ENCODE measurements at places on chromosomes 12 and 14.

- DNase-seq: no peak
Observed at GRCh38 chr12:78835493-78835892, 29.1 kb upstream of the SYT1 start.

GRCh38 chr14:56585461-56586084 lies 6.0 kb downstream of the TMEM260 start:
- DNase-seq: peak; percentile 48

DNA sequence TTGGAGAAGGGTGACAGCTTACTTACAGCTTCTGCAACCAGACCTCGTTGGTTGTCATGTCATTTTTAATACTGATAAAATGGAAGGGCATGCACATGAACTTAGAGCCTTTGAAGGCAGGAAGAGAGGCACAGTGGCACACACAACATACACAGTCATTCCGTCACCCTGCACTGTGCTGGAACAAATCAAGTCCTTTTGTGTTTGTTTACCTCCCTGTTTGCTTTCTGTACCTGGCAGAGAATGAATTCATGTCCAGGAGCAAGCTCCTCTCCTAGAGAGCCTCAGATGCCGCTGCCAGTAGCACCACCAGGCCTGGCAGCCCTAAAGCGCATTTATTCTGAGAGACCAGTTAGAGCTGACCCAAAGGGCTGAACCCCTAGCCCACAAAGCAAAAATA lies 460.3 kb downstream of the EGLN3 start:
- no peak for DNase-seq

DNA sequence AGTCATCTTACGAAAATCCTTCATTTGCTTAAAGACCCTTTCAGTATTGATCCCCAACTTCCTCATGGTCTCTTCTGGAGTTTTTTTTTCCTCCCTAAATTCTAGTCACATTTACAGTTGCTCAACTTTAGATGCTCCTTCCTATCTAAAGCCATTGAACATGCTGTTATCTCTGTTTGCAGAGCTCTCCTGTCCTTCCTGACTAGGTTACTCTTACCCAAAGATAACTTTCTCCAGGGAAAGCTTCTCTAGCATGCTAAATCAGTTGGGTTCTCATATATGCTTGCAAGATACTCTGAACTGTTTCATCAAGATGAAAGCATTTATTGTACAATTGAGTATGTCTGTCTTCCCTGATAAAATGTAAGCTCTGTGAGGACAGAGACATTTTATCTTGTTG lies 1.8 kb upstream of the RAB21 start:
- no peak for DNase-seq

DNA sequence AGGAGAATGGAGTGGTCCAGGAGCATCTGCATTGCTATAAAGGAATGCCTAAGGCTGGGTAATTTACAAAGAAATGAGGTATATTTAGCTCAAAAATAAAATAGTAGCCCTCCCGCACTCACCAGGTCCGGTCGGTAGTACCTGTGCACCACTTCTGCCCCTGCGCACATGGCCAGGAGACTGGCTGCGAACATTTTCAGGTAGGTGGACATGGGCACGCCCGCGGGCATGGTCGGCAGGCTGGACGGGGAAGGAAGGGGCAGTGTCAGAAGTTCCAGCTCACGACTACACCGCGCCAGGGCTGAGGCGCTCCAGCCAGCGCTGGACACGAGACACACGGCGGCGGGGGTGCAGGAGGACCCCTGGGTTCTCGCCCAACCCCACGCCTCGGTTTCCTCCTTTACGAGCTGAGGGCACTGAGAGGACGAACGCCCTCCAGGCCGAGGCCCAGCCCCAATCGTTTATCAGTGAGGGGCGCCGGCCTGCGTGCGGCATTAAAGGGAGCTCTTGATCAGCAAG lies 9.1 kb upstream of the TDG start:
- DNase-seq: peak; percentile 49

GRCh38 chr14:53894456-53894855 lies 62.2 kb downstream of the BMP4 start:
- DNase-seq: no peak

GRCh38 chr12:123471374-123472068 lies 13.6 kb downstream of the SNRNP35 start:
- DNase-seq: no peak

- no peak for DNase-seq
Observed at GRCh38 chr12:82757656-82758055, 71.0 kb downstream of the TMTC2 start.

GRCh38 chr14:55062517-55063351 lies 11.3 kb downstream of the MAPK1IP1L start:
- no peak for DNase-seq

- DNase-seq: peak; percentile 85
Observed at GRCh38 chr14:28773861-28774691, 7.5 kb downstream of the FOXG1 start.
